ENCODE measurements at places on chromosomes 13 and 19.
A peak's percentile ranks its signal among the peaks of the same experiment; 100 is the strongest.

GRCh38 chr19:6524311-6524710 is 6.5 kb upstream of the TNFSF9 start:
- DNase-seq: no peak

DNA sequence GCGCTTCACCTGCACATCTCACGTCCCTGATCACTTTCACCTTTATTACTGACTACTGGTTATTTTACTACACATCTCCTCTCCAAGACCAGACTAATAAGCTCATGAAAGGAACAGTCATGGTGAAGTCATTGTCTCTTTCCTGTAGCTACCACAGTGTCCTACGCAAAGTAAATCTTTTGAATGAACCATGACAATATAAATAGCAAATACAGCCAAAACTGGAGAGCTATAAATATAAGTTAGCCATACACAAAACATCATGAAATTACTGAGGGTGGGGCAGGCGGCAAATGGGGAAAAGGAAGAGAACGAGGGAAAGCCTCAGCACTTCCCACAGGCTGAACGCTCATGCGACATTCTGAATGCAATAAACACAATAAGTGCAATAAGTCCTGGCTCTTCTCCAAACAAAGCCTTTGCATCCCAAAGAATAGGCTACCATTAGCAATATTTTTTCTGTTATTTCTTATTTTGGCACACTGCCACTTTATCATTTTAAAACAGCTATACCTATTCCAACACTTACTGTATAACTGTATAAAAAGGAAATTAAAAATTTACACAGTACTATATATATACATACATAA is 62.5 kb downstream of the TUBGCP3 start:
- DNase-seq: no peak

DNA sequence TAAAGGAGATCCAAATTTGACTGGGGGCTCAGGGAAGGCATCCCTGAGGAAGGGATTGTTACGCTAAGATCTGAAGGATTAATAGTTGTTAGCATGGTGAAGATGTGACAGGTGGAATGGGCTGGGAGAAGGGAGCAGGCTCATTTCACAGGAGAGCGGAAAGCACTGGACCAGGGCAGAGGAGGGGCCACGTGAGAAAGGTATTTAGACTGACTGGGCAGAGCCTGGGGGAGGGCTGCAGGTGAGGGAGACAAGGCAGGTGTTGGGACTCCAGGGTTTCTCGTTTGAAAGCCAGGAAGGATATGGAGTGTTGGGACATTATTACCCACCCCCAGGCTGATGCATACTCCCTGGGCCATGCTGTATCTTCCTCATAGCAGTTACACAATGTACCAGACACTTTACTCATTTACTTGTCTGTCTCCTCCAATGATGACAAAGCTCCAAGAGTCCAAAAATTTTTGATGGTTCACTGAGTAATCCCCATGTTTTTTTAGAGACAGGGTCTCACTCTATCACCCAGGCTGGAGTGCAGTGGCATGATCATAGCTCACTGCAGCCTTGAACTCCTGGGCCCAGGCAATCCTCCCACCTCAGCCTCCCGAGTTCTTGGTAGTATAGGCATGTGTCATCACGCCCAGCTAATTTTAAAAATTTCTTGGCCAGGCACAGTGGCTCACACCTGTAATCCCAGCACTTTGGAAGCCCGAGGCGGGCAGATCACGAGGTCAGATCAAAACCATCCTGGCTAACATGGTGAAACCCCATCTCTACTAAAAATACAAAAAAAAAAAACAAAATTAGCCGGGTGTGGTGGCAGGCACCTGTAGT is 2.3 kb downstream of the TRAPPC6A start:
- DNase-seq: no peak

- peak; percentile 46 for DNase-seq
Measured at GRCh38 chr19:52453324-52454094, at the start of gene ZNF578. ZNF578 (plus strand) TSS chr19:52453553; CDS start chr19:52501846, 48,293 bp downstream.

DNA sequence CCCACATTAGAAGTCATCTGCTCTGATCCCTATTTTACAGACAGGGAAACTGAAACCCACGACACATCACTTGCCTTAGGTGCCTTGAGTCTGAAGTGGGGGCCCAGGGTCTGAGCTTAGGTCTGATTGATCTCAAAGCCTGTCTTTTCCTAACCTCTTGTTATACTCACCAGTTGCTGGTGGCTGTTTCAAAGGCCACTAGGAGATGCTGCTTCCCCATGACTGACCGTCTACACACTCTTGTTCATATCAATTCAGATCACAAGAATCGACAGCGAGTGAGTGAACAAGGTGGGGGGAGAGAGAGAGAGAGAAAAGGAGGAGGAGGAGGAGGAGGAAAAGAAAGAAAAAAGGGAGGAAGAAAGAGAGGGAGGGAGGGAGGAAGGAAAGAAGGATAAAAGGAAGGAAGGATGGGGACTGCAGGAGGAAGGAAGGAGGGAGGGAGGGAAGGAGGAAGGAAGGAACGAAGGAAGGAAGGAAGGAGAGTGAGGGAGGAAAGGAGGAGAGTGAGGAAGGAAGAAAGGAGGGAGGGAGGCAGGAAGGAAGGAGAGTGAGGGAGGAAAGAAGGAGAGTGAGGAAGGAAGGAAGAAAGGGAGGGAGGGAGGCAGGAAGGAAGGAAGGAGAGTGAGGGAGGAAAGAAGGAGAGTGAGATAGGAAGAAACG is 3.3 kb downstream of the OR10H1 start:
- DNase-seq: no peak

DNA sequence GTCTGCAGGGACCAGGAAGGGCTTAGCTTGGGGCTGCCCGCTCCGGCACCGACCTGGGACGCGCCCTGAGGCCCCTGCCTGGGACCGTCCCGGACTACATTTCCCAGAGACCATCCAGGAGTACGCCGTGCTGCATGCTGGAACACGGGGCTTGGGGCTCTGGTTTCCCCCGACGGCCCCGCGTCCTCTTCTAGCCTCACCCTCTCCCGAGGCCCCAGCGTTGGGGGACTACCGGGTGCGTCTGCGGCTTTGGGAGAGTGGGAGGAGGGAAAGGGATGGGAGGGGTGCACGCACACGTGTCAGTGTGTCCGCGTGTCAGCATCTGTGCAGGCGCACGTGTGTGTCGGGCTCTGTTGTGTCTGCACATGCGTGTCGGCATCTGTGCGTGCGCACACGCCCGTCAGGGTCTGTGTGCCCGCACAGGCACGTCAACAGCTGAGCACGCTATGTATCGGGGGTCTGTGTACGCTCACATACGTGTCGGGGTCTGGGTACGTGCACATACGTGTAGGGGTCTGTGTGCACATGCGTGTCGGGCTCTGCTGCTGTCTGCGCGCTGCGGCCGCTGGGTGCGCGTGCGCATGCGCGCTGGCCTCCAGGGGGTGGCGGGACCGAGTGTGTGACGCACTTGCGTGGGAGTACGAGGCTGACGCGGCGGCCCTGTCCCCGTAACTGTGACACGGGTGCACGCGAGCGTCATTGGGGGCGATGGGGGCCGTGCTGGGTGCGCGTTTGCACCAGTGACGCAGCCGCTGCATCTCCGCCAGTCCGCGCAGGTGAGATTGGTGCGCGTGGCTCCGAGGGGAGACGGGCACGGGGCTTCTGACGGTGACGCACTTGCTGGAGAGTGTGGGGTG is at the start of gene ZNF331:
Gene ZNF331, plus strand, starts transcription at position 625 of the 857 bp plus-strand sequence. CDS start 31,232 bp downstream, outside the sequence.
- peak; percentile 82 for DNase-seq

- no peak for DNase-seq
Measured at GRCh38 chr13:94662274-94662945, 49.9 kb downstream of the SOX21 start.

- no peak for DNase-seq
Measured at GRCh38 chr13:53941588-53942190, 913.1 kb downstream of the OLFM4 start.

GRCh38 chr19:6743714-6744380 is 4.4 kb downstream of the TRIP10 start:
- DNase-seq: no peak

DNA sequence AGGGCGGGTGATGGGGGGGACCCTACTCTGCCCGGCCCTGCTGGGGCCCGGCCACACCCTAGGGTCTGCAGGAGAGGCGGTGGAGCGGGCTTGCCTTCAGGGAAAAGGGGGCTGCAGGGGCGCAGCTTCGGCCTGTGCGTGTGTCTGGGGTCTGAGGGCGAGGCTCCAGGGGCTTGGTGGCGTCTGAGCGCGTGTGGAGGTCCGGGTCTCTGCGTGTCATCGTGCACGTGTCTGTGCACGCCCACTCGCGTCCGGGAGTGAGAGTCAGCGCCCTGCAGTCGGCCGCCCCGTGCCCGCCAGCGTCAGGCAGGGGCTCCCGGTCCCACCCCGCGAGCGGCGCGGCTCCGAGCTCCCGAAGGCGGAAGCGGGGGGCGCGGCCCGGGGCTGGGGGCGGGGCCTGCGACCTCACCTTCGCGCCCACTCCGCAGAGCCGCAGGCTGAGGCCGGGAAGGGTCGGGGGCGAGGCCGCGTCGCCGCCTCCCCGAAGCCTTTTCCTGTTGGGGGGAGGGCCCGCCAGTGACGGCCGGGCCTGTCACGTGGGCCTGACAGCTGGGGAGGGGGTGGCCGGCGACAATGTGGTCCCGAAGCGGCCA is at the start of gene ARHGAP45:
Gene ARHGAP45, plus strand, starts transcription at position 420 of the 593 bp plus-strand sequence. CDS start 239 bp downstream, outside the sequence.
- DNase-seq: peak; percentile 83

DNA sequence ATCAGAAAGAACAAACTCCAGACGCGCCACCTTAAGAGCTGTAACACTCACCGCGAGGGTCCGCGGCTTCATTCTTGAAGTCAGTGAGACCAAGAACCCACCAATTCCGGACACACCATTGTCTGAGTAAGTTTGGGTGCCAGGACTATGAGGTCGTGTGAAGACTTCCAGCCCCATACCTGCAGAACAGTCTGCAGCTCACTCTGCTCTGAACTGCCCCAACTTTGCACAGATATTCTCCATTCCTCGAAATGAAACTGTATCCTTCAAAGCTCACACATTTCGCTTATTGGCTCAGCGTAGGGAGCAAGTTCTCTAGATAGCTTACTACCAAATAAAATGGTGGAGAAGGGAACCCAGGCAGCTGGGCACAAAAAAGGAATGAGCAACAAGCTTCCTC is 2.6 kb upstream of the CYP4F2 start:
- no peak for DNase-seq

GRCh38 chr19:33660410-33661124 is 38.8 kb downstream of the CHST8 start:
- DNase-seq: no peak

DNA sequence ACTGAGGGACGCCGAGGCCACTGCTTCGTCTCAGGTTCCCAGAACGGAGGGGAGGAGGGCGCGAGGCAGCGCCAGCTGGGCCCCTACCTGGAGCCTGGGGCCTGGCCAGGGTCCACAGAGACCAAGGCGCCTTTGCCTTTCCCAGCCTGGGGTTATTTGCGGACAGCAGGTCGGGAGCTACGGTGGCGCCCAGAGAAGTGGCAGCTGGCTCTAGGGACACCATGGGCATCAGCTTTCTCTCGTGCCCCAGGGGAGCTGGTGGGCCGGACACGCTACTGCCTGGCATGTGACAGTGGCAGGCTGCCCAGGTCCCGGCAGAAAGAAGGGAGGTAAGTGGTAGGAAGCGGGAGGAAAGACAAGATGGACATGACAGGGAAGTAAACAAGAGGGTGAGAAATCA is 19.0 kb downstream of the AKT2 start:
- DNase-seq: no peak

GRCh38 chr19:7142771-7143170 is 73.3 kb downstream of the ZNF557 start:
- no peak for DNase-seq

GRCh38 chr13:79678100-79678499 is 197.1 kb downstream of the NDFIP2 start:
- no peak for DNase-seq

DNA sequence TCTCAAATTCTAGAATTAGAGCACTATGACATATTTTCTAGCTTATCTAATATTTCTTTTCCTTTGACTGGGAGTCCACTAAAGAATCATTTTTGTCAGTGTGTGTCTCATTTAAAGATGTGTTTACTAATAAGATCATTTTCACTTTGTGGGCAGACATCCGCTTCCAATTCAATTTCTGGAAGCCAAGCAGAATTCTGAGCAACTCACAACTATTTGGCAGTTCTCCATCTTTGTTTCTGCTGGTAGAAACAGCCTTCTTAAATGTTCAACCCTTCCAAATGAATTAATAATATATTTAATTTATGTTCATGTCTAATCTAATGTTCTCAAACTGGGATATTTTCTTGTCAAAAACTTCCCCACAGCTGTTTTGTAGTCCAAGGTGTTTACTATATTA is 411.8 kb downstream of the KCTD12 start:
- no peak for DNase-seq

DNA sequence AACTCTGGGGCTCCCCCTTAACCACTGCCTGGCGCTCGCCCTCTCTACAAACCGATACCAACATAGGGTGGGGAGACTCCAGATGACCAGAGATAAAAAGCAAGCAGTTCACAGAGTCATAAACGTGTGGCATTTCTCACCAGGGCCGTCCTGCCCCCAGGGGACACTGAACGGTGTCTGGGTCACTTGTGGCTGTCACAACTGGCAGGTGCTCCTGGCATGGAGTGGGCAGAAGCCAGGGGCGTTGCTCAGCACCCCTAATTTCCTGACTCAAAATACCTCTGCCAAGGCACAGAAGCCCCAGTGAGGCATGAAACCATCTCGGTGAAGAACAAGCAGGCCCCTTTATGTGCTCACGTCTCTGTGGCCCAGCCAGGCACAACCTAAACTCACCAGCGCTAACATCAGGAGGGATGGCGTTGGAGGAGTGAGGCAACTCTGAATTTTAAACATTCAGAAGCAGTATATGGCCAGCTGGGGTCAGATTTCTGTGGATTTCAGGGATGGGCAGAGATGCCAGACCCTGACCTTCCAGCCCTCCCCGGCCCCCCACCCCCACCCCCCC is 1.8 kb downstream of the PIP5K1C start:
- DNase-seq: no peak

DNA sequence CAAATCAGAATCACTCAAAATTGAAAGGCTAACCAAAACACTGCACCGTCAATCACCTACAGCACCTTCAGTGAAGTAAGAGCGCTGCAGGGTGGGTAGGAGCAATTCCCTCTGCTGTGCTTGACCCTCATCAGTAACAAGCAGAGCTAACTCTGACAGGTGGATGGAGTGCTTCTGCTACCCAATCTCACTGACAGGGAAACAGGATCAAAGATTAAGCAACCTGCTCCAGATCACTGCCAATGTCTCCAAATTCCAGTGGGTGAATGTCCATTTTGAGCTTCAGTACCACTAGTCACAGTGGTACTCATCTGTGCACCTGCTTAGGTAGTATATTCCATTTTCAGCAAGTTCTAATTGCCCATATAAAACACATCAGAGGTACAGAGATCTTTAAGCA is 25.2 kb downstream of the BRD4 start:
- DNase-seq: no peak

Measured in activated T-helper 1 cell treated with Interleukin-2 at 50 U/mL for 16 hours (primary cell).